ENCODE measurements at places on chromosomes 3 and 15. TPM values are rescaled to one million over a fixed set of nuclear protein-coding genes. Genes with fewer than 3 reads are reported as not detected.

- H3K4me3 ChIP-seq, result no peak overlapping the region
- H3K27ac ChIP-seq, result no peak overlapping the region
- H3K4me1 ChIP-seq, result no peaks in the 10 kb centered on the region
- no peaks in the 10 kb centered on the region for H3K27me3 ChIP-seq
- DNase-seq, result no peak
These were observed 195.7 kb upstream of the ATP11B start for GRCh38 chr3:182597621-182598041.

DNA sequence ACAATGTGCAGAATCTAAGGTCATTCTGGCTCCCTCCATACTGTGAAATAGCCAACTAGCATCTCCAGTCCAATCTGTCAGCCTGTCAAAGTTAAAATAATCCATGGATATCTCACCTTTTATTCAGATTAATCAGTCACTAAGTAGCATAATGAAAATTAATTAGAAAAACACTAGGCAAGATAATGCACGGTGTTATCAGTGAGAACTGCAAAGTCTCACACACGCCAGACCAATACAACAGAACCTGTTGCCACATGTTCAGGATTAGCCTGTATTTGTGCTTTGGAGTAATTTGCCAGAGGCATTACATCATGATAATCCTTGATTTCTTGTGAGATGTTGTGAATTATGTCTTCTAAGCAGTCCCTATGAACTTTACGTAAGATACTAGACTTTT lies 820.4 kb upstream of the ALCAM start:
- H3K4me3 ChIP-seq, result no peak overlapping the region
- H3K27me3 ChIP-seq, result no peaks in the 10 kb centered on the region
- H3K4me1 ChIP-seq, result no peaks in the 10 kb centered on the region
- no peak overlapping the region for H3K27ac ChIP-seq
- no peak for DNase-seq

Gene ETV5
- 0.50 TPM for total RNA-seq

Gene SAXO2
- 14.3 TPM for total RNA-seq

- no peak for DNase-seq
These were observed 94.0 kb downstream of the ARPP21 start for GRCh38 chr3:35733341-35733740.

GRCh38 chr3:150975086-150975991 lies 2.8 kb upstream of the CLRN1 start:
- no peak overlapping the region for H3K27ac ChIP-seq
- DNase-seq, result no peak
- H3K4me1 ChIP-seq, result no peaks in the 10 kb centered on the region
- H3K4me3 ChIP-seq, result no peak overlapping the region
- H3K27me3 ChIP-seq, result peaks cover 26% of the 10 kb centered on the region
